ENCODE measurements at places on chromosomes 4 and X. TPM values are rescaled to one million over a fixed set of nuclear protein-coding genes. Genes with fewer than 3 reads are reported as not detected.
A peak's percentile ranks its signal among the peaks of the same experiment; 100 is the strongest.

- peak; percentile 29 for DNase-seq
Observed at GRCh38 chr4:101252721-101253120, 94.6 kb downstream of the PPP3CA start.

GRCh38 chrX:107504006-107504405 is 54.6 kb downstream of the FRMPD3 start:
- DNase-seq = no peak

Gene MAGEH1
- total RNA-seq = 88.9 TPM

DNA sequence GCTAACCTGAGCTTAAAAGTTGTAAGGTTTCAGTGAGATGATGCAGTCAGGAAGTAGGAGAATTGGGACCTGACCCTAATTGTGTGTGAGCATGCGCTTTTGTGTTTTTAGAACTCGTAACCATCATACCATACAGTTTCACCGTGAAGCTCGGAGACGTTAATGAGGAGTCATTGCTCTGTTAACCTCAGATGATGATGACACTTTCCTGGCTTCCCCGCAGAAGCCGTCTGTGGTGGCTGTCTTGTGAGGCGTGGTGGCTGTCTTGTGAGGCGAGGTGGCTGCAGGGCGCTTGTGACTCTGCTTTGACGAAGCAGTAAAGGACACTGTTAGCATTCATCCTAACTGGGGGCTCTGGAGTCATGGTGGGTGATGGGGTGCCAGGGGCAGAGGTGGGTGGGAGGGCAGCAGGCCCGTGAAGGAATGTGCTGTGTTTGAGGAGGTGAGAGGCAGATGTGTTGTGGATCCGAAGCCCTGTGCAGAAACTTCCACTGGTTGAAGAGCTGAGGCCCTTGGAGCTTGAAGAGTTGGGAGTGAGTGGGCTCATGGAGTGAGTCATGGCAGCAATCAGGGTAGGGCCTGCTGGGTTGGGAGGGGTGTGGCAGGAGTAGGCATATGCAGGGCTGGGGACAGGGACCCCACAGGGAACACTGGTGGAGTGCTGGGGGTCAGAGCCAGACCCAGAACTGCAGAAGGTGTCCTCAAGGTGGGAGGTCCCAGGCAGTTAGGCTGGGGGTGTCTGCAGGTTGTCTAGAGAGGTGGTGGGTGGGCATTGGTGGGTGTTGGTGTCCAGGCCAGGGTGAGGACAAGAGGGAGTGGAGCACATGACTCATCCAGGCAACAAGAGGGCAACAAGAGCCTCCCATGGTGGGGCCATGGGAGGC is 57.4 kb downstream of the NSD2 start:
- no peak for DNase-seq

Gene OTOP1
- not detected for total RNA-seq

- DNase-seq = peak; percentile 95
Observed at GRCh38 chr4:2800691-2801596, 8.1 kb downstream of the SH3BP2 start.

- DNase-seq = no peak
Observed at GRCh38 chrX:63466690-63467089, 115.6 kb upstream of the SPIN4 start.

- DNase-seq = no peak
Observed at GRCh38 chr4:16066586-16067128, 17.2 kb downstream of the PROM1 start.

Gene GLRA3
- not detected for total RNA-seq

DNA sequence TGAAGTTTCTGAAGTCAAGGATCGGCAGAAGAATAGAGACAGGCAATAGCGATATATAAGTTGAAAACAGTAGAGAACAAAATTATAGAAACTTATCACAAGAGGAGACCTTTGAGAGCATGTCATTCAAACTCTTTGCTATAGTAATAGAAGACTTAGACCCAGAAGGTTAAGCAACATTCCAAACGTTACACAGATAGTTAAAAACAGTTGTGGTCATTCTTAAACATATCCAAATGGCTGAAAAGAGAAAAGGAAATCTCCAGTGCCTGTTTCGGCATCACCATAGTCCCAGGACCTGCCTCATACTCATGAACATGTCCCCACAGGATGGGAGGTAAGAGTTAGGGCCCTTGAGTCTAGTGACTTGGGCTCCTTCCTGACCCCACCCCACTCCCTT is 258.1 kb upstream of the NOCT start:
- DNase-seq = no peak

Gene GLRB
- total RNA-seq = 2.5 TPM

- no peak for DNase-seq
Observed at GRCh38 chrX:120755066-120755846, 120.4 kb downstream of the CT47B1 start.

Gene MTMR1
- 22.3 TPM for total RNA-seq

GRCh38 chr4:90603540-90603939 is 476.3 kb downstream of the CCSER1 start:
- no peak for DNase-seq

GRCh38 chr4:14169460-14169859 is 541.9 kb upstream of the BOD1L1 start:
- no peak for DNase-seq

Gene G3BP2
- total RNA-seq = 203 TPM

Gene FHL1
- 38.9 TPM for total RNA-seq

DNA sequence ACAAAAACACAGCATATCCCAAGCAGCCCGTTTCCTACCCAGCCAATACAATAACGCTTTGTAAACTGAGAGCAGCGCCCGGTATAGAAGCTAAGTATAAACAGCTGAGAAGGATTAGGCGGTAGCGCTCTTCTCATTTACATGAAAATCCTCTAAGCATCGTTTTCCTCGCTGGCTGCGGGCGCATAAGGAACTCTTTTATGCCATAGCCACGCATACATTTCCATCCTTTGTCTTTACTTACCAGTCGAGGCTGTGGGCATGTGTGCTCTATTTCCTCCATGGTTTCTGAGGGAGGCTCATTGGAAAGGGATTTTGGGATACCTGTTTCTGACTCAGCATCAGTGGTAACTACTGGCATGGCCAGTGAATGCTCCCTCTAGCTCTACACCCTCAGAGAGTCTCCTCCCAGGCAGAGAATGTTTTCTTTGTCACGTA is 383 bp downstream of the PCYT1B start:
- DNase-seq = peak; percentile 66

Gene SPACA5
- total RNA-seq = not detected

- no peak for DNase-seq
Observed at GRCh38 chr4:171812333-171812664, 905 bp upstream of the GALNTL6 start.

Gene DCAF4L1
- total RNA-seq = 0.11 TPM

DNA sequence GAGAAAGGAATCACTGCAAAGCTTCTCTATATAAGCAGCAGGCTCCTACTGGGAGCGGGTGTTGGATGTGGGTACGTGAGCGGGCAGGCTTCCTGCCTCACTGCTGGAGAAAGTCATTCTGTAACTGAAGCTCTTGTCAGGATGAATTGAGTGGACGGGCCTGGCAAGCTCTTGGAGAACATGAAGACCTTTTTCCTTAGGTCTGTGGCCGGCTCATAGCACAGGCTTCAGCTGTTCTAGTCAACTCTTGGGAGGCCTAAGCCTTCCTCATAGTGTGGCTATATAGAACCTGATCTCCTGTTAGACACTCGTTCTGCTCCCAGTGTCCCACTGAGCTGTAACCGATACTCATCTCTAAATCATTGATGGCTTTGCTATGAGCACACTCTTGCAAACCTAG is 108.2 kb upstream of the GPC4 start:
- no peak for DNase-seq

Gene CCDC110
- 0.42 TPM for total RNA-seq

Gene RS1
- total RNA-seq = not detected

DNA sequence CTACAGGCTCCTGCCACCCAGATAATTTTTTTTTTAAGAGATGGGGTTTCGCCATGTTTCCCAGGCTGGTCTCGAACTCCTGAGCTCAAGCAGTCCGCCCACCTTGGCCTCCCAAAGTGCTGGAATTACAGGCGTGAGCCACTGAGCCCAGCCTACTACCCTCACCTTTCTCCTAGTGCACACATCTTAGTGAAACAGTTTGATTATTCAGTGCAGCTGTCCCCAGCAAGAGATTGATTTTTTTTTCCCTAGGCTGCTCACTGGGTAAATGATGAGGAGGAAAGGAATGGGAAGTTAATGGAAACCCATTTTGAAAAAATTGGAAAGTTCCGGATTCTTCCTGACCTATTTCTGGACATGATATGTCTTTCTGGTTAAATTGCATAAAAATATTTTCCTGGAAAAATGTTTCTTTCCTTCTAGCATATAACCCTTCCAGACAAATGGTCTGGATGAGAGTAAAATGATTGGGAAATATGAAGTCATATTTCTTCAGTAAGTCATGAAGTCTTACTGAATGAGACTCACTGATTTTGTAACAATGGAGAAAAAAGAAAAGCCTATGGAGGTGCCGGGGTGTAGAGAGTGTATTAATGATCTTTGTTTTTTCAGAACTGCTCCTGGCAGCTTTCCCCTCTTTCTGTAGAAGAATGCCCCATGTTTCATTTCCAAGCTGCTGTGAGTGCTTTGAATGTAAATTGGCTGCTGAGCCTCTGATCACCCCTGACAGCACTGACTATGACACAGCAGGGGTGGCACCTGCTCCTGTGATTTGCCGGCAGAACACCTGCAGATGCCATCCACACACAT is 19.5 kb upstream of the ZNF41 start:
- DNase-seq = peak; percentile 66

Measured in cardiac muscle cell (in vitro differentiated cells and primary cell).